ENCODE measurements at places on chromosomes 1 and 21. TPM values are rescaled to one million over a fixed set of nuclear protein-coding genes. Genes with fewer than 3 reads are reported as not detected.

The LYPD8 gene
- 5.1 TPM for total RNA-seq

DNA sequence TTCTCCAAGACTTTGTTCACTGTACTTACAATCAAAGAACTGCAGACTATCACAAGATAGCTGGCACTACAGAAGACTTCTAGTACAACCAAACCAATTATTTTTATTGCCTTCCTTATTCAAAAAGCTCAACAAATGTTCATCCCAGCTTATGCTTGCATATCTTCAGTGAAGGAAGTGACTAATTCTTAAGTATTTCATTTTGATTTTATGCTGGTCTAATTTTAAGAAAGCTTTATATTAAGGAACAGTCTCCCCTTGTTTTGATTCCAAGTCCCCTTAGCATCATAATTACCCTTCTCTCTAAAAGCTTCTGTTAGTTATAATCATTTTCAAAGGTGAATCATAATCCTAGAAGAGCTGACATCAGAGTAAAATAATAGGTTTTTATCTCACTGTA is 132.9 kb downstream of the LRRIQ3 start:
- DNase-seq, result no peak

The ST6GALNAC3 gene
- 11.4 TPM for total RNA-seq

DNA sequence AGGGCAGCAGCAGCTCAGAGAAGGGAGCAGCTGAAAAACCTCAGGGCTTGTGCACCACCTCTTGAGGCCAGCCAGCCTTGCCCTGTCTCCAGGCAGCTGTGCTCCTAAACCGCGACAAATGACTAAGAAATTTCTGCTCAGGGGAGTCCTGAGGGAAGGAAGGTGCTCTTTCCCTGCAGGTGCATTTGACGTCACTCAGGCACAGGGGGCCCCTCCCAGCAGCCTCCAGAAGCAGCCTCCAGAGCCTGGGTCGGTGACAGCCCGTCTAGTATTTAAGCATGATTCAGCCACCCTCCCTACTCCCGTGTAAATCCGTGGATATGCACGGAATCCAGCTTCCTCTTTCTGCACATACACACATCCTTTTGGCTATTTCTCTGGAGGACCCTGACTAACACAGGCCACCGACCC is 560.5 kb downstream of the KIF26B start:
- no peak for DNase-seq

- no peak for DNase-seq
These were observed 156.3 kb downstream of the TM2D1 start for GRCh38 chr1:61568460-61569302.

GRCh38 chr1:232486454-232487207 is 143.3 kb downstream of the SIPA1L2 start:
- DNase-seq, result no peak

DNA sequence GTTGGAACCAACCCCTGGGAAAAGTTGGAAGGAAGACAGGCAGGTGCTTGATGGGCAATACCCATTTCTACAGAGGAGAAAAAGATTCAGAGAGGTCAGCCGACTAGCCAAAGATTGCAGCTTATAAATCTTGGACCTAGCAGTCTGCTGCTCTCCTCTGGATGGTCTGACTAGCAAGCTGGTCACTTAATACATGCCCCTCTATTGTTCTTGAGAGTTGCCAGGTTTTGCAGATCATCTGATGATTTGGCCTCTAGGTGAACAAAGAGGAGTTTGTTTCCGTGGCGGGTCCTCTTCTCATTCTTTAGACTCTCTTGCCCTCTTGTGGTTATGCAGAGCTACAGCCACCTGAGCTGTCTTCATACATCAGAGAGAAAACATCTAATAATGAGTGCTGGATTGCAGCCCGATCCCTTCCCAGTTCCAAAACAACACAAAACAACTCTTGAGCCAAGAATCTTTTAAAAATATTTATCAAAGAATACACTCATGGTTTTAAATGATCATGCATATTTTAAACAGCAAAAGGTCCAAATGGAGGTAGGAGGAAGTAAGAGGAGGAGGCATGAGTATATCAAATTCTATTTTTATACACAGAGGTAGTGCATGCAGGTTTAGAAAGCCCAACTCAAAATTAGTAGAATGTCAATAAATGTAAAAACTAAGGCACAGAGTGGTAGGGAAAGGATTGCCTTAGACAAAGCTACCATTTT is 115.7 kb downstream of the SLC30A10 start:
- peak; percentile 72 for DNase-seq

DNA sequence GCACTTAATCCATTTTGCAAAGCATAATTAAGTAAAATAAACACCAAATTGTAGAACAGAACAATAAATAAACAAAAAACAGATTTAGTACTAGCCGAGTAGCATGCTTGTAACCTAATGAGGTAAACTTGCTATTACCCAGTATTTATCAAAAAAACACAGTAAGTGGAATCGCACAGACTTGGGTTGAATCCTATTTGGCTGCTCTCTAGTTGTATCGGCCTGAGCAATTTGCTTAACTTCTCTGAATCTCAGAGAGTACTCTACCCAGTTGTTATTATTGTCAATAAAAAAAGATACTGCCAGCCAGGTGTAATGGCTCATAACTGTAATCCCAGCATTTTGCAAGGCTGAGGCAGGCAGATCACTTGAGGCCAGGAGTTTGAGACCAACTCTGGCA is 664.3 kb downstream of the ADGRL2 start:
- DNase-seq, result peak; percentile 38

- no peak for DNase-seq
These were observed 43.9 kb upstream of the PWP2 start for GRCh38 chr21:44063151-44063912.

The HCN3 gene
- total RNA-seq, result not detected

- no peak for DNase-seq
These were observed 1272.7 kb downstream of the KCNT2 start for GRCh38 chr1:195335541-195335940.

DNA sequence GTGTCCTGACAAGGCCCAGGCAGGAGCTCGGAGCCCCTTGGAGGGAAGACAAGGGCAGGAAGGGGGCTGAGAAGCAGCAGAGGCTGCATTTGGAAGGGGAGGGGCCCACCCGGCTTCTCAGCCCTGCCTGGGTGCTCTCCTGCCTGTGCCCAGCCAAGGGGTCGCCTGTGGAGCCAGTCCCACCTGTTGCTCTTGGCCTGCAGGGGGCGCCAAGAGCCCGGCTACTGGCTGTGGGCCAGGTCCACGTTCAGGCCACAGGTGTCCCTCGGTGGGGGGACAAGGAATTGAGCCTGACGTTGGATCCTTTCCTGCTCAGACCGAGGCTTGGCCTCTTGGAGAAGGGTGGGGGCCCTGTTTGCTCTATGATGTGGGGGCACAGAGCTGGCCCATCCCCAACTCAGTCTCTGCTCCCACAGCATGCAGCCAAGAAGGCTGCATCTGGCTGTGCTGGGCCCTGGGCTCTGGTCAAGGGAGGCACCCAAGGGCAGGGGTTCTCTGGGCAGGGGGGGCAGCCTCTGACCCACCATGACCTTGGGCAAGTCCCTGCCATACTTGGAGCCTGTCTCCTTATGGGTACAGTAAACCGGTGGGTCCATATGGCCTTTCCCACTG is 10.9 kb downstream of the WNT4 start:
- DNase-seq, result no peak

The AURKAIP1 gene
- total RNA-seq, result 168 TPM

DNA sequence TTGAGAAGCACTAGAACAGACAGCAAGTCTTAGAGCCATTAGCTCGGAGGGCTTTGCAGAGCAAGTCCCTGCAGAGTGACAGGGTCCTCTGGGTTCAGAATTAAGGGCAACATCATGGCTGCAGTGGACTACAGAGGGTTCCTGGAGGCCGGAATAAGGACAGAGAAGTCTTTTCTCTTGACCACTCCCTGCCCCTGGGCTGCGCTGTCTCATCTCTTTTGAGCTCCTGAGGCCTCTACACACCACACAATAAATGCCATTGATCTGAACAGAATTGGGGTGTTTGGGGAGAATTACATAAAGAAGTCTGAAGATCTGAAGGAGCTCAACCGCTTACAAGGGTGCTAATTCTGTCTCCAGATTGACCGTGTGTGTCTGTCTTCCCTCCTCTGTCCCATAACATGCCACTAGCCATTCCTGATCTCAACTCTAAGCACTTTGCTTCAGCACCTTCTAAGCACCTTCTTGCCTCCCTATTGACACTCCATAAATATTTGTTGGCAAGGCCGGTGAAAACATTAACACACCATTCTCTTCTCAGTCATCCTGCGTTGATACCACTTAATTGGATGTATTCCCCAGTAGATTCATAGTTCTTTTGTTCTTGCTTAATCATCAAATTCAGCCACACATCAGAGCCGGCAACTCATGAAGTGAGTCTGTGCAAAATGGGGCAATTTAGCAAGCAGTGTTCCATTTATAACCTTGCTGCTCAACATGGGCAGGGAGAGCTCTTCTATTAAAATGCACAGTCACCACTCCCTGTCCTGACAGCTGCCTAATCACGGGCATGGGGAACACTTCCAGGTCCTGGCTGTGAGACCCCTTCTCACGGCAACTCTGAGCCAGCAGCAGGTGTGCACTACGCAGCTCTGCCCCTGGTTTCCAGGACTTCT is 49.7 kb downstream of the NMNAT2 start:
- no peak for DNase-seq

- DNase-seq, result no peak
These were observed 18.8 kb upstream of the FASLG start for GRCh38 chr1:172640111-172640510.

GRCh38 chr1:6121651-6122370 is 58.3 kb downstream of the CHD5 start:
- DNase-seq, result no peak

- DNase-seq, result peak; percentile 20
These were observed 39.1 kb upstream of the GBP5 start for GRCh38 chr1:89311757-89312156.

DNA sequence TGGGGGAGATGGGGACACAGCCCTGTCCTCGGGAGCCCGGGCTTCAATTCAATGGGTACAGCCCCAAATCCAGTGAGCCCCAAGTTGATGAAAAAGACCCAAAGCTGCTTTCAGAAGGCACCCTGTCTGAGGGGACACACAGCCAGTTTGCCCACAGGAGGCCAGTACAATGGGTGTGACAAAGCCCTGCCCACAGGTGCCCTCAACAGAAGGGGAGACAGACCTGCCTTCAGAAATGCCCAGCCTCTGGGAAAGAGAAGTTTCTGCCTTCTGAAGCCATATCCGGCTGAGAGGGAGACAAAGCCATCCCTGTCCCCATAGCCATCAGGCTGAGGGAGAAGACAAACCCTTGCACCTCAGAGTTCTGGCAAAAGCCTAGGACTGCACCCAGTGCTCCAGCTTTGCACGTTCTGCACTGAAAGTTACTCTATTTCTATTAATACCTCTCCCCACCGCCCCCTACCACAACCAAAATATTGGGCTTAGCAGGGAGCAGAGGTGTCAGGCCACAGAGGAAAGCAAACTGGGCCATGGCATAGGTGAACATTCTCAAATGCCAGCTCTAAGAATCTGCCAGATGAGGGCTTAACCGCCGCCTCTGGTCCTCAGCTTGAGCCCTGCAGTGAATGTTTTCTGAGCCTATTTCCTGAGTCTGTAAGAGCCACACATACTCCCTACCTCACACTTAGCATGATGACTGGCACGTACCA is 18.0 kb upstream of the PTAFR start:
- no peak for DNase-seq

- no peak for DNase-seq
These were observed 47.9 kb downstream of the SMYD3 start for GRCh38 chr1:246459221-246459620.

The CSMD2 gene
- not detected for total RNA-seq

DNA sequence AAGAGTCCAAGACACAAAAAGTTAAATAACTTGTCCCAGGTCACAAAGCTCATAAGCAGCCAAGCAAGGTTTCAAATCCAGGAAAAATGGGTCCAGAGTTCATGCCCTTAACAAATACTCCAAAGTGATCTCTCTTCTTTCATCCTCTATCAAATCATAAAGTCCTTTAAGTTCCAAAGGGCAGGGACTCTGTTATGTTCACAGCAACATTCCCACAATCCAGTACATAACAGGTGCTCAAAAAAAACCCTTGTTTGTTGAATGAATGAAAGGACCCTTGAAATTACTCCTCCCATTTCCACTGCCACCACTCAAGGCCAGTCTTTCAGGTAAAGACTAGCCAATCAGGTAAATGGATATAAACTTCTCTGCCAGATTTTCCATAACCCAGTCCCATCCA is 2.7 kb downstream of the ABL2 start:
- no peak for DNase-seq

DNA sequence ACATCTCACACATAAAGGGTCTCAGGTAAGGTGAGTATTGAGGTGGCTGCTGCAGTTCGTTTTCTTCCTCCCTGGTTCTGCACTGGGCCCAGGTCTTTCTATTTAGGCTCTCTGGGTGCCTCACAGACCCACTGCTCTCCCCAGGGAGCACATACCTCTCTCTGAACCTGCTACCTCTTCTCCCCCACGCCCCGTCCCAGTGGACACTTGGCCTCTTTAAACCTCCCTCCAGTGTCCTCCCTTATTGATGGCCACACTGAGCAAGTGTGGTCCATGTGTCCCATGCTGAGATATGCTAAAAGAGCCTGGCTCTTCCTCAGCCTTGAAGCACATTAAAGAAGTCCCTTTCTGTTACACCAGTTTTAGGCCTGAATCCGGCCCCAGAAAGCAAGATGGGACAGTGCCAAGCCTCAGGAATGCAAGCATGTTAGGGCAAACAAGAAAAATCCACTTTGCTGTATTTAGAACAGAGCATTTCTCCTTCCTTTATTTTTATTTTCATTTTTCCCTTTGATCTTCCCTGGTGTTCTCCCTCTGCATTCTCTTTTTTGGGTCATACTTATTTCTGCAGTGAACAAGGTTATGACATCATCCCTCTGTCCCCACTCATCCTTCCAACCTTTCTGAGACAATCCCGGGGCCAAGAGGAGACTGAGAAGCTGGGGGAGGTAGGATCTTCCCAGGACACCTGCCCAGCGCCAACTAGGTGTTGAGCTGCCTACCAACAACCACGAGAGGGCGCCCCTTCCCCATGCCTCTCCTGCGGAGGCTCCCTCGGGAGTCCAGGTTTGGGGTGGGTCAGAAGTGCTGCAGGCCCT is 5.0 kb upstream of the CHI3L2 start:
- DNase-seq, result peak; percentile 52

GRCh38 chr1:202765721-202766120 is 42.5 kb downstream of the KDM5B start:
- DNase-seq, result no peak

GRCh38 chr1:62784509-62785365 is 805 bp downstream of the ATG4C start:
- no peak for DNase-seq

GRCh38 chr1:30856260-30856790 is 52.2 kb downstream of the SDC3 start:
- no peak for DNase-seq

DNA sequence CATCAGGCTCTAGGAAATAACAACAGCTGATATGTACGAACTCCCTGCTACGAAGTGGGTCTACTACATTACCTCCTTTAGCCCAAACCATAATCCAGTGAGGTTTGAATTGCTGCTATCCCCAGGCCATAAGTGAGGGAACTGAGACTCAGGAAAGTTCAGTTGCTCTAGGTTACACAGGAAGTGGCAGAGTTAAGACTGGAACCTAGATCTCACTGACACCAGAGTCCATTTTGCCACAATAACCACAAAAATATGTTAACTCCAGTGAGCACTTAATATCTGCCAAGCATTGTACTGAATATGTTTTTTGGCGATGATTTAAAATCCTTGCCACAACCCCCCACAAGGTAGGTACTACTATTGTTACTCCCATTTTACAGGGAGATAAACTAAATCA is 8.9 kb upstream of the TADA1 start:
- DNase-seq, result no peak

GRCh38 chr1:29210278-29211085 is 20.3 kb downstream of the MECR start:
- no peak for DNase-seq

Measured in H4 (cell line).